ENCODE measurements at places on chromosomes 5 and 9. TPM values are rescaled to one million over a fixed set of nuclear protein-coding genes. Genes with fewer than 3 reads are reported as not detected.

EGFL7 gene
- 4.3 TPM for total RNA-seq

BHMT gene
- total RNA-seq = not detected

TTC23L gene
- total RNA-seq = 0.69 TPM

ARID3C gene
- total RNA-seq = not detected

NTRK2 gene
- not detected for total RNA-seq

TMEM252 gene
- not detected for total RNA-seq

- no peak overlapping the region for H3K4me3 ChIP-seq
- H3K27ac ChIP-seq = peak overlapping the region; percentile 10
- peaks cover 5% of the 10 kb centered on the region for H3K4me1 ChIP-seq
Measured at GRCh38 chr9:35051069-35051967, 21.1 kb downstream of the VCP start.

DNA sequence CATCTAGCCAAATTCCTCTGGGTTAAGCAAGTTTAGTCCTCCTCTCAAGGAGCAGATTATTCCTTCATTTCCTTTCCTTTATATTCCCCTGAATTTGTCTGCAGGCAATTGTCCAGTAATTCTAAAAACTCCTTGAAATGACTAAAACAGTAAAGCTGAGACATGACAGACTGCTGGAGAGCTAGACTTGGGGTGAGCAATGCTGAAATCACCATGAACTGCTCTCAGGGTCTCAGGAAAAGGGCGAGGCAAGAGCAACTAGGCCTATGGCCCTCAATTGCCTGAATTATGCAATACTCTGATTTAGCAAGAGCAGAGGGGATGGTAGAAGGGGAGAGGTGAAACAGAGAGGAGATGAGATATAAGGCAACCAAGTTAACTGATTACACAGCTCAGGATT is 172.9 kb upstream of the NREP start:
- H3K27ac ChIP-seq = no peak overlapping the region
- H3K36me3 ChIP-seq = no peaks in the 10 kb centered on the region
- no peaks in the 10 kb centered on the region for H3K27me3 ChIP-seq
- no peak overlapping the region for H3K4me3 ChIP-seq
- peaks cover 36% of the 10 kb centered on the region for H3K4me1 ChIP-seq
- DNase-seq = peak; percentile 90

GRCh38 chr5:121019106-121019505 is 555.0 kb downstream of the PRR16 start:
- H3K27me3 ChIP-seq = no peaks in the 10 kb centered on the region
- DNase-seq = peak; percentile 19

GRCh38 chr5:172881691-172882370 is 47.8 kb downstream of the ERGIC1 start:
- H3K4me1 ChIP-seq = peaks cover 48% of the 10 kb centered on the region
- H3K27ac ChIP-seq = peak overlapping the region; percentile 79
- DNase-seq = no peak

GRCh38 chr9:132144708-132145365 is 17.0 kb upstream of the NTNG2 start:
- peaks cover 77% of the 10 kb centered on the region for H3K27me3 ChIP-seq
- peaks cover 13% of the 10 kb centered on the region for H3K4me1 ChIP-seq
- DNase-seq = peak; percentile 47
- H3K36me3 ChIP-seq = peaks cover 8% of the 10 kb centered on the region
- no peak overlapping the region for H3K27ac ChIP-seq

- peaks cover 6% of the 10 kb centered on the region for H3K36me3 ChIP-seq
- no peak overlapping the region for H3K27ac ChIP-seq
- H3K4me3 ChIP-seq = no peak overlapping the region
- DNase-seq = peak; percentile 66
- no peaks in the 10 kb centered on the region for H3K27me3 ChIP-seq
Measured at GRCh38 chr9:6552033-6552432, 93.5 kb downstream of the GLDC start.

- peaks cover 12% of the 10 kb centered on the region for H3K36me3 ChIP-seq
- H3K4me3 ChIP-seq = no peak overlapping the region
- no peaks in the 10 kb centered on the region for H3K27me3 ChIP-seq
Measured at GRCh38 chr5:22896152-22896551, 43.0 kb upstream of the CDH12 start.

- H3K27me3 ChIP-seq = no peaks in the 10 kb centered on the region
- DNase-seq = peak; percentile 74
- peaks cover 45% of the 10 kb centered on the region for H3K4me1 ChIP-seq
- peak overlapping the region; percentile 88 for H3K27ac ChIP-seq
- no peaks in the 10 kb centered on the region for H3K36me3 ChIP-seq
- H3K4me3 ChIP-seq = peak overlapping the region; percentile 8
Measured at GRCh38 chr9:81559709-81560108, 129.6 kb downstream of the TLE1 start.

- no peak overlapping the region for H3K27ac ChIP-seq
- no peak overlapping the region for H3K4me3 ChIP-seq
- H3K27me3 ChIP-seq = no peaks in the 10 kb centered on the region
- H3K36me3 ChIP-seq = no peaks in the 10 kb centered on the region
- H3K4me1 ChIP-seq = no peaks in the 10 kb centered on the region
Measured at GRCh38 chr5:157109744-157110143, 900 bp upstream of the HAVCR2 start.

GRCh38 chr9:134955801-134956200 is 38.1 kb upstream of the FCN1 start:
- no peaks in the 10 kb centered on the region for H3K36me3 ChIP-seq
- no peak overlapping the region for H3K27ac ChIP-seq
- DNase-seq = no peak
- no peak overlapping the region for H3K4me3 ChIP-seq
- no peaks in the 10 kb centered on the region for H3K27me3 ChIP-seq

DNA sequence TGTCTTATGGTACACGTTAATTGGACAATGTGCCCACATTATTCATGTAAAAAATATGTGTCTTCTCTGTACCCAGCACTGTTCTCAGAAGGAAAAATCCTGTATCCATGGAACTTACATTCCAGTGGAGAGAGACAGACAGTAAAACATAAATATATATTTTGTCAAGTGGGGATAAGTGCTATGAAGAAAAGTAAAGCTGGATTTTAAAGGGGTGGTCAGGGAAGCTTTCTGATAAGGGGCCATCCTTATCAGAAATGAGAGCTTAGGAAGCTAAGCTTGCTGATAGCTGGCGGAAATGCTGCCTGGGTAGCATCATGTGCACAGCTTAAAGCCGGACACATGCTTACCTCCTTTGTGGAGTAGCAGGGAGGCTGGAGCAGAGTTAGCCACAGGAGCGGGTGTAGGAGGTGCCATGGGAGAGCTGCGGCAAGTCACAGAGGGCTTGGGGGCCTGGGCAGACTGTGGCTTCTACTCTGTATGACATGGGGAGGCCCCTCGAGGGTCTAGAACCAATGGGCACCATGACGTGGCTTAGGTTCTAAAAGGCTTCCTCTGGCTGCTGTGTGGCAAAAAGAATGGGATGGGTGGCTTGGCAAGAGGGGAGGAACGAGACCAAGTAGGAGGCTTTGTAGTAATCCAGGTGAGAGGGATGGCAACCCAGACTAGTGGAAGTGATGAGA is 141.7 kb downstream of the FGF1 start:
- no peaks in the 10 kb centered on the region for H3K27me3 ChIP-seq
- no peak for DNase-seq
- H3K4me1 ChIP-seq = peaks cover 35% of the 10 kb centered on the region
- no peak overlapping the region for H3K27ac ChIP-seq
- H3K4me3 ChIP-seq = no peak overlapping the region

DNA sequence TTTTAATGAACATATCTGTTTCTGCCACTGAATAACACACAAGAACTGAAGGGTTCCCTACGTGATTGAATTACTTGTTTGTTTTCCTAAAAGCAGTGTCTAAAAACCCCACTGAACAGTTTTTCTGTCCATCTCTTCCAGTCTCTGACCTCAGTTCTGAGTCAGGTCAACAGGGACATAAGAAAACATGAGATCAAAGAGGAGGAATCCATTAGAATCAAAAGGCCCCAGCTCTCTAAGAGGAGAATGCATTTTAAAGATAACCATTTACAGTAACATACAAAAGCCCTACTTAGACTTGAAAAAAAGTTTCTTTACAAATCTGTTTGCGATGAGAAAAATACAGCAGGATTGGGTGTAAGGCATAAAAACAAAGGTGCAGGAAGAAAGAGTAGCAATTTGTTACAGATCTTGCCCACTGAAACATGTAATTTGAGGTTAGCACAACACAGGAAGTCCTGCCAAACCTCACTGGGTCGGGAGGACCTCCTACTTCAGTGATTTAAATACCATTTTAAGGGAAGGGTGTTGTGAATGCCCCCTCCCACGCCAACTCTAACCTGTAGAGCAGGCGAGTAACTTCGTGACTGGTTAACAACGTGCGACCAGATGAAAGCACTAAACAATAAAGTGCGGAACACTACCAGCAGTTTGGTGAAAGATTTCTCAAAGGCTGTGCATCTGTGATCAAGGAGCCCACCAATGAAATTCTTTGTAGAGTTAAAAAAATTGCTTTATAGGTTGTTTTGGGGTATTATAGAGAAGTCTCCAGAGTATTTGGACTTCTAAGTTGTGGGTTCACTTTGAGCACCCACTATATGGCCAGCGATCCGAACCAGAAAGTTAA is 1.3 kb downstream of the QSOX2 start:
- H3K36me3 ChIP-seq = peaks cover 7% of the 10 kb centered on the region
- peak overlapping the region; percentile 86 for H3K27ac ChIP-seq
- H3K27me3 ChIP-seq = no peaks in the 10 kb centered on the region
- H3K4me3 ChIP-seq = peak overlapping the region; percentile 93

DNA sequence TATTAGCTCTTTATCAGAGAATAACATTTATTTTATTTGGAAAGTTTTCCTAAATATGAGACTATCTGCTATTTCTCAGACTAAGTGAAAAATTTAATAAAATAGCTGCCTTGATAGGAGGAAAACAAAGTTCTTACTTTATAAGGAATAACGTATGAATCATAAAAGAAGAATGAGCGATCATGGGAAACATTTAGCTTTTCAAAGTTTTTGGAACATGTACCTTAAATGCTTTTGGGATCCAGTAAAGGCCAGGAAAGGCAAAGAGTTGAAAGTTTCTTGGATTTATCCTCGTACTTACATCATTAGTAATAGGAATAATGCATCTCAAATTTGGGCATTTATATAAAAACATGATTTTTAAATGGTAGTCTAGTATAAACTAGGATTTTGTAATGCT is 19.4 kb downstream of the OGN start:
- DNase-seq = peak; percentile 16
- H3K27ac ChIP-seq = peak overlapping the region; percentile 79
- H3K36me3 ChIP-seq = peaks cover 5% of the 10 kb centered on the region
- H3K4me3 ChIP-seq = no peak overlapping the region

- DNase-seq = no peak
- peaks cover 13% of the 10 kb centered on the region for H3K27me3 ChIP-seq
- H3K27ac ChIP-seq = no peak overlapping the region
- no peak overlapping the region for H3K4me3 ChIP-seq
Measured at GRCh38 chr5:136676685-136677084, 311.3 kb upstream of the TRPC7 start.

DNA sequence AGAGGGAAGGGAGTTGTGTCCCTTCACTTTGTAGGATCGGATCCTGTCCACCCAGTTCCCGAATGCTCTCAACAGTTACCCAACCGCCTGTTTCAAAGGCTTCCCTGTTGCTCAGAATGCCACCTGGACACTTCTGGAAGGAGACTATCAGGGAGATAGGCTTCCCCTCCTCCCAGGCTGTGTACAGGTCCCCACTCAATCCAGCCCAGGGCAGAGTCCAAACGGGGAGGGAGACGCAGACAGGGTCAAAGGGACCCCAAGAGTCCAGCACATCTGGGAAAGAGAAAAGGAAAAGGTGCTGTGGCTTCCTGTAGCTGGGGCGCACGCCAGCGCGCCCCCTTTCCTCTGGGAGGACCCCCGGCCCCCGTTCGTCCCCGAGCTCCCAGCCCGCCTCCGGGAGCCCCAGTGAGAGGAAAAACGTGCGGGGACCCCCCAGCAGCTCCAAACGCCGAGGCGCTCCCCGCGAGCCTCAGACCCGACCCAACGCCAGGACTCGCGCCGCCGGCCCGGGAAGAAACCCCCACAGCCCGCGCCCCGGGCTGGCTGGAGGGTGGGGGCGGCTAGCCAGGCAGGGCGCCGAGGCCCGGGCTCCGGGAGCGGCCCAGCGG is 640 bp downstream of the SURF4 start:
- peaks cover 36% of the 10 kb centered on the region for H3K4me1 ChIP-seq
- peak overlapping the region; percentile 92 for H3K4me3 ChIP-seq
- no peaks in the 10 kb centered on the region for H3K27me3 ChIP-seq
- peaks cover 35% of the 10 kb centered on the region for H3K36me3 ChIP-seq
- DNase-seq = peak; percentile 54

GRCh38 chr5:124237206-124237695 is 509.2 kb downstream of the ZNF608 start:
- H3K4me3 ChIP-seq = no peak overlapping the region
- H3K36me3 ChIP-seq = no peaks in the 10 kb centered on the region
- H3K27me3 ChIP-seq = no peaks in the 10 kb centered on the region
- H3K4me1 ChIP-seq = no peaks in the 10 kb centered on the region
- no peak overlapping the region for H3K27ac ChIP-seq

DNA sequence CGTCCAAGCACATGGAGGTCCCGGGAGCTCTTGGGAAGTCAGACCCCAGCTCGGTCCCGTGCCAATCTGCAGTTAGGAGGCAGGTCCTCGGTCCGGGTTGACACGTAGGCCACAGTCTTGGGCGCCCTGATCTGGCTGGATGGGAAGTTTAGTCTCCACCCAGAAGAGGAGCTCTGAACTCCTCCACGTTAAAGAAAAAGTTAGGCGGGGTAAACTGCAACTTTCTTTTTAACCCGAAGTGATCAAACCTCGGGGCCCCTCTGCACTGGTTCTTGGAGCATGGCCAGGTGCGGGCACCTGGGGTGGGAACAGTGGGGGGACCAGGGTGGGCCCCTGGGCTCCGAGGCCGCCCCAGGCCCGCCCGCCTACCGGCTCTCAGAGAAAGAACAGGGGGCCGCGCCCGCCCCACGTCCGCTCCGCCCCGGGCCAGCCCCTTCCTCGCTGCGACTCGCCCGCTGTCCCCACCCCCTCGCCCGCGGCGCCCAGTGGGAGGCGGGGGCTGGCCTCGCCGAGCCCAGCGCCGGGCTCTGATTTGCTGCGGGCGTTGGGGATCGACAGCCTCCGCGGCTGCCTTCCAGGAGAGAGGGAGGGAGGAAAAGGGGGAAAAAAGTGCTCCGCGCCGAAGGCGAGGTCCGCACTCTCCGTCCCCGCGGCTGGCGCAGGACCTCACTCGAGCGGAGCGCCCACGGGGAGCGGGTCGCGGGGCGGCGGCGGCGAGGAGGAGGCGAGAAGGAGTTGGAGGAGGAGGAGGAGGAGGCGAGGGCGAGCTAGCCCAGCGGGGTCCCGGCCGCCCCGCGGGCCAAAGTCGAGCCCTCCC is at the start of gene COL5A1:
TSS of gene COL5A1 (plus strand) at position 631 of the 817 bp plus-strand sequence. CDS start 385 bp downstream, outside the sequence.
- no peak within 1 kb of the TSS for H3K27ac ChIP-seq
- H3K4me1 ChIP-seq = peaks cover 23% of the 10 kb centered on the region
- peaks cover 4% of the 10 kb centered on the region for H3K27me3 ChIP-seq
- DNase-seq = no peak
- H3K4me3 ChIP-seq = no peak within 1 kb of the TSS

DNA sequence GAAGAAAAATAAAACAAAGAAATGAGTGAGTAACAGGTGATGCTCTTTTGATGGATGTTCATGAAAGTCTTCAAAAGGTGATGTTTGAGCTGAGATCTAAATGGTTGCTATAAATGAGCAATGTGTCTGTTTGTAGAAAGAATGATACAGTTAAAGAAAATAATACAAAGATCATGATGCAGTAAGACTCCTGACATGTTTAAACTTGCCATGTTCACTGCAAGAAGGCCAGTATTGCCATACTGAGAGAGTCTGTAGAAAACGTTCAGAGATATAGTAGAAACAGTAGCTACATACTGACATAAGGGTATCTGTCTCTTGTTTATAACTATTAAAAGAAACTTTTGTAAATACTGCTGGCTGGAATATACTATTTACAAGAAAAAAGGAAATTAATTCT is 1609.2 kb upstream of the ACO1 start:
- H3K27ac ChIP-seq = peak overlapping the region; percentile 16
- peak; percentile 6 for DNase-seq
- no peak overlapping the region for H3K4me3 ChIP-seq
- H3K4me1 ChIP-seq = peaks cover 8% of the 10 kb centered on the region
- no peaks in the 10 kb centered on the region for H3K36me3 ChIP-seq
